ENCODE measurements at places on chromosomes 2 and 18.

- no peak for DNase-seq
Observed at GRCh38 chr2:215423234-215423633, 12.6 kb downstream of the FN1 start.

- DNase-seq: no peak
Observed at GRCh38 chr18:78123144-78123909, 856.3 kb upstream of the SALL3 start.

DNA sequence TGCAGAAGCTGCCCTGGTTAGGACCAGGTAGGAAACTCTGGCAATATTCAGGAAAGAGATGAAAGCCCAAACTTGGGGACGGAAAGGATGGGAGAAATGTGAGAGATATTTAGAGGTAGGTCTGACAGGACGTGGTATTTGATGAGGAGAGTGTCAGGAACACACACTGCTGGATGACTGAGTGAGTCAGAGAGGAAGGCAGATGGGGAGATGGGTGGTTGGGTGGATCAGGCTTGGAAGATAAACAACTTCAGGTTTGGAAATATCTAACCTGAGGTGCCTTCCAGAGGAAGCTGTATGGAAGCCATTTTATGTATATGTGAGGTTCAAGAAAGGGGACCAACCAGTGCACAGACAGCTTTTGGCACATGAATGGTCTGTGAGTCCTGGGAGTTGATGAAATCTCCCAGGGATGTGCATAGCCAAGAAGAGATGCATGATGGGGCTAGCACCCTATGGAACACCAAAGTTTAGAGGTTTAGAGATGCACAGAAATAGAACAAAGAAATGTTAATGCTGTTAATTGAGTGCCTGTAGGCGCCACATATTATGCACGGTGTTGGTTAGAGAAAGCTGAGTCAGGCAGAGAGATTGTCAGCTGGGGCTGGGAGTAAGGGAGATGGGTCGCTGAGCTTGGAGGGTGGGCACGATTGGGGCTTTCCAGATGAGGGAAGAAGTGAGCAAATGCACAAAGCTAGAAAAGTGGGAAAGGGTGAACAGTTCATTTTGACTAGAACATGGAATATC, 101.0 kb downstream of the VIT start:
- no peak for DNase-seq

DNA sequence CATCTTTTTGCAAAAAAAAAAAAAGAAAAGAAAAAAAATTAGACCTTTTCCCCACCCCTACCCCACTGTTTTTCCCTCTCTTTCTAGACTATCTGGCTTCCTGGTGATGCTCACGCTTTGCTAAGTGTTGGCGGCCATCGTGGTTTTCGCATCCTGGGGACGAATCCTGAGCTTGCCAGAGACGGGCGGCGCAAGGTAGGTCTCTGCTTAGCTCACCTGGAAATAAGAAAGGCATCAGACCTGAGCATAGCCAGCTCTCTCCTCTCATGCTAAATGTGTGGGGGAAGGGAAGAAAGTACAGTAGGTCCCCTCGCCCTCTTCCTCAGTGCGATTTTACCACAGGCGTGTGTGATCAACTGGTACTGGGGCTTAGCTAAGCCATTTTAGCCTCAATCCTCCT, 90.5 kb downstream of the KLHL29 start:
- DNase-seq: no peak

GRCh38 chr2:241325257-241325656, 9.5 kb downstream of the SEPTIN2 start:
- DNase-seq: no peak
